ENCODE measurements at places on chromosomes 12 and 14.
A peak's percentile ranks its signal among the peaks of the same experiment; 100 is the strongest.

DNA sequence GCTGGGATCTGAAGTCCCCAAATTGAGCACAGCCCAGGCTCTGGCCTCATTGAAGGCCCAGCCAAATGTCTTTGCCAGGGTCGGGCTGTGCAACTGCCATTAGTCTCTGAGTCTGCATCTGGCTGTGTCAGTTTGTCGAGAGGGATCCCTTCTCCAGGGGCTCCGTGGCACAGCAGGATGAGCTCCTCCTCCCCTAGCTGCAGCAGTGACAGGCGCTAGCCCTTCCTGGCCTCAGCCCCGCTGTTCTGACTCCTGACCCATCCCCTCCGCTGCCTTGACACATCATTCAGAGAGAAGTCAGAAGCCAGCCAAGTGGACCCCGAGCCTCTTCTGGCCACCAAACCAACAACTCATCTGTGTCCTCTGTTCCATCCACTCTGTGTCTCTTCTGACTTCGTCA, 188.3 kb downstream of the CALM1 start:
- DNase-seq: no peak

DNA sequence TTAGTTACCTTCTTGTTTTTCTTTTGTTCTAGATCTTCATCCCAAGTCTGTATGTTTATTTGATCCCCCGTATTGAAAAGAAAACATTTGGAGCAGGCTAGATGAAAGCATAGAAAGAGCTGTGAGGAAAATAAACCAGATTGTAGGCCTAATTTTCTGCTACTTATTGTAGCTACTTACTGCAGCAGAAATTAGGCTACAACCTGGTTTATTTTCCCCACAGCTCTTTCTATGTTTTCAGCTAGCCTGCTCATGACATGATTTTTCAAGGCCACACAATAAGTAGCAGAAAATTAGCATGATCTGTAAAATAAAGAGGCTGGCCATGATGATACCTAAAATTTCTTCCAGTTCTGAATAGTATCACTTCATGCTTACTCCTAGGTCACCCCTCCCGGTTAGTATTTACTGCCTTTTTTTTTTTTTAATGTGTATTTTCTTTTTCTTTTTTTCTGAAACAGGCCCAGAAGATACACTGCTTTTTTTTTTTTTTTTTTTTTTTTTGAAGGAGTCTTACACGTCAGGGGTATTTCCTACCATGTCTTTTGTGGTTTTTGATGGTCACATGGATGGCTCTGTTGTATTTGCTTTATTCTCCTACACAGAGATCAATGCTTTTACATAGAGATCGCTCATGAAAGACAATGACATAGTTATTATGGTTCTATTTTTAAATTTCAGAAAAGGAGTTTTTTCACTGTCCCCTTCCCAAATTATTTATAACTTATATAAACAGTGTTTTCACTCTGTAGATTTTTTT, 32.3 kb downstream of the BHLHE41 start:
- DNase-seq: no peak

- no peak for DNase-seq
Measured at GRCh38 chr12:67727702-67728666, 79.4 kb downstream of the DYRK2 start.

- no peak for DNase-seq
Measured at GRCh38 chr14:36519431-36520321, at the start of gene NKX2-1. NKX2-1 (minus strand) TSS chr14:36520232; CDS start chr14:36520129, 103 bp downstream.

GRCh38 chr12:50185301-50185895, 18.2 kb upstream of the CERS5 start:
- no peak for DNase-seq

- DNase-seq: no peak
Measured at GRCh38 chr14:32932914-32933628, 5.6 kb upstream of the NPAS3 start.

GRCh38 chr12:120719072-120719471, 6.6 kb upstream of the ACADS start:
- no peak for DNase-seq

DNA sequence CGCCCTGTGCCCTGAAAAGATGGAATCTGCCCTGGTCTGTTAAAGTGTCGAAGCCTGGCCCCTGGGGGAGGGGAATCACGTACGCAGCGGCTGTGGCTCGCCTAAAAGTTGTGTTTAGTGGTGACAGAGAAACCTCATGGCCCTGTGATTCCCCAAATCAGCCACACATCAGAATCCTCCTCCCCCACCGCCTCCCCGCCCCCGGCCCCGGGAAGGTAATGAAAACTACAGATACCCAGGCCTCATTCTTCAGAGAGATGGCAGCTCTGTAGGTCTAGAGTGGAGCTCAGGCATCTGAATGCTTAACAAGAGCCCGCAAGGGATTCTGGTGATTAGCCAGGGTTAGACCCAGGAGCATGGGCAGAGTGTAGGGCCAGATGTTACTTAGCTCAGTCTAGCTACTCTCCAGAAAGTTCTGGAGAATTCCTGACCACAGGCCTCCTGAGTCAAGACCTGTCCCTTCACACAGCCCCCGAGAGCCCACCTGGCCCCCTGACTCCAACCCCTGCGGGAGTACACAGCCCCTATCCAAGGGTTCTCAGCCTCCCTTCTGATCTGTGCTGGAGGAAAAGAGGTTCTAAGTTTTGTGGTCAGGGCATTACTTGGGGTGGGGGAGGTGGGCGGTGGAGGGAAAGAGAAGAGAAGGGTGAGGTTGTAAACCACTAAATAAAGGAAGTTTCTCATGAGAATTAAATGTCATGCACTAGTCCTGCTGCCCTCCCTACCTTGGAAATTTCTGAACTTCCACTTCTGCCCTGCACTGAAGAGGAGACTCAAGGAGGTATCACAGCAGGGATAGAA, 114.8 kb downstream of the PLXNC1 start:
- DNase-seq: no peak

DNA sequence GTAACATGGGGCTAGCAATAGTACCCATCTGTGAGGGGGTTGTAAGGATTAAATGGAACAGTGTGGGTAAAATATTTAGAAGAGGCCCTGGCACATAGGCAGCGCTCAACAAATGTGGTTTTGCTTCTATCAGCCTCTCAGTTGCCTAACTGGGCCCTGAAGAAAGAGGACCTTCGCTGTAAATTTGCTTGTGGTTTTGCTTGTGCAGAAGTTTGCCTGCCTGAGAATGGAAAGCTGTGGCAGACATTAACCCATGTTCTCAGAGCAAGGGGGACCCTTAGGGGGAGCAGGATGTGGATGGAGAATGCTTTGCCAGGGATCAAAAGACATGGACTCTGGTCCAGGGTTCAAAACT, 160.1 kb downstream of the BRMS1L start:
- DNase-seq: no peak

GRCh38 chr12:119712721-119713120, 44.8 kb downstream of the PRKAB1 start:
- DNase-seq: no peak

DNA sequence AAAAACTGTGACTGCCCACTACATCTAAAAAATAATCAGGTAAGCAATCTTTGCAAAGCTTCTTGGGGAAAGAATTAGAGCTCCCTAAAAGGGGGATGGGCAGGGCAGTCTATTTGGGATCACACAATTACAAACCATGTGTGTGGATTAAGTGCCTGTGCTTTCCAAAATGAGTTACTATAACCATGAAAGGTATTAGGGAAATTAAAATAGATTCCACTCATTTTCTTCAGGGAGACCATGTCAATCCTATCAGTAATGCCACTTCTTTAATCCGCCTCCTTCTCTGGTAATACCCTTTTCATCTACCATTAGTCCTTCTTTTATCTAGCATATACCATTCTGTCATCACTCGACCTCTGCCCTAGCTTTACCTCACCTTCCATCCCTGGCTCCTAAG, 53.7 kb downstream of the PAWR start:
- DNase-seq: no peak

DNA sequence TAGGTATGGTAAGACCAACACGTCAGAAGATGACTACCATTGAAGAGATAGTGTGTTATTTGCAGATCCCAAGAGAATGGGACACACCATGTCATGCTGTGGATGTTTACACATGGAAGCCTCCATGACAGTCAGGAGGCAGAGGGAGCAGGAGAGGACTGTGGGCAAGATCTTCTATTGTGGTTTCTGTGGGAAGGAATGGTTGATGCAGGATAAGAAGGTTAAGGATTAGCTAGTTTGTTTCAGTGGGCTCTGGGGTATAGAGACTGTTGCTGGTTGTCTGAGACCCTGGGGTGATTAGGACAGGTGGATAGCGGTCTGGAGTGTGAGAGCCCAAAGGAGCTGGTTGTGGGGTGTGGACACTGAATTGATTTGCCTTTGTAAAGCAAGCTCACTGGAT, 23.3 kb downstream of the TAS2R7 start:
- DNase-seq: no peak

DNA sequence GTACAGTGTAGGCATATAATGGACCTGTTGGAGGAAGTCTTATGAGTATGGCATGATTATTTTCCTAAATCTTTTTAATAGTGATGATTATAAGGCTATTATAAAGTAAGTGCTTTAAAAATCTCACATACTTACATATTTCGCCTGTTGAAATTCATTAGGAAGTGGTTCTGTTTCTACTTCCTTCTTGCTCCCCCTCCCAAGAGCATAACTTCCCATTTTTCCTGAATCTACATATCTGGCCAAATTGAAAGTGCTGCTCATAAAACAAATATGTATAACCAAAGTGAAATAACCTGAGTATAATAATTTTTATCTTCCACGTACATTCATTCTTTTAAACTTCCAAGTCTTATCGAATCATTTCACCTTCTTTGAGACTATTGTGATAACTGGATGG, 455.6 kb upstream of the SEL1L start:
- DNase-seq: no peak

DNA sequence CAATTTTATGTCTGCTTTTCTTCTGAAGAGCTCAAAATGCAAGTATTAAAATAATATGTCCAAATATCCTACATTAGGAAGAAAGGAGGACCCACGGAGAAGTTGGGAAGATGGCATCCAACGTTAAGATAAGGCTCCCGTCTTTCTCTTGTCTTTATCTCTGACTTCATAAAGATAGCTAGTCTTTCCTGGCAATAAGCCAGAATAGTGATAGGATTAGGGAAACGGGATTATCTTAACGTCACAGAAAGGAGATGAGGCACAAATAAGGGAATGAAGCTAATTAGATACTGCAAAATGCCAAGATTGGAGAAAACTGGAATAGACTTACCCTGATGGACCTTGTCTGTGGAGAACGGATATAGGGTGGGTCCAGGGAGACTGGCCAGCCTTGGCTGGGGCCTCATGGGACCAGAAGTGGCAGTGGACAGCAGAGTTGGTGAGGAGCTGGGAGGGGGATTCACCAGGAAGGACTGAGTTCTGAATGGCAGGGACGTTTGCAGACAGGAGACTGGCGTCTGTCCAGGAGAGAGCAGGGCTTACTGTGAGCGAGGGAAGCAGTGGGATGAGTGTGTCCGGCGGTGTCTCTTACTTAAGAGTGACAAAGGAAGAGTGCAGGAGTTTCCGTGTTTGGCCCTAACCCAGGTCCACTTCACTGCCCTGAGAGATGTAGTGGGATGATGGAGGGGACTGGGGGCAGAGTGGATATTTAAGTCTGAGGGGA, 119.9 kb downstream of the CACNA1C start:
- no peak for DNase-seq

DNA sequence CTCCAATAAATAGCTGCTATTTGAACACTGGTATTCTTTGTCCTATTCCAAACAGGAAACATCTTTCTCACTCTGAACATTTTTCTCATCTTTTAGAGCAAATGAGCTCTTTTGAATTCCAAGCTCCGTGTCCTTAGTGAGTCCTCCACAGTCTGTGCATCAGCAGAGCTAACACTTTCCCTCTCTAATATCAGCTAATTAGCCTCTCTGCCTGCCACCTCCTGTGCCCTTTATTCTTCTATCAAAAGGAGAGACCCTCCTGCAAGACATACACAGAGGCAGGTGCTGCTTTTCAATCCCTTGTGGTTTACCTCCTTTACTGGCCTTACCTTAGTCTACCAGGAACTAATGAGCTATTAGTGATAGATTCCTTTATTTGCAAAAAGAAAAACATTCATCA, 178.5 kb downstream of the SLC35F4 start:
- DNase-seq: no peak

GRCh38 chr14:60757567-60758002, 23.0 kb downstream of the MNAT1 start:
- peak; percentile 57 for DNase-seq

DNA sequence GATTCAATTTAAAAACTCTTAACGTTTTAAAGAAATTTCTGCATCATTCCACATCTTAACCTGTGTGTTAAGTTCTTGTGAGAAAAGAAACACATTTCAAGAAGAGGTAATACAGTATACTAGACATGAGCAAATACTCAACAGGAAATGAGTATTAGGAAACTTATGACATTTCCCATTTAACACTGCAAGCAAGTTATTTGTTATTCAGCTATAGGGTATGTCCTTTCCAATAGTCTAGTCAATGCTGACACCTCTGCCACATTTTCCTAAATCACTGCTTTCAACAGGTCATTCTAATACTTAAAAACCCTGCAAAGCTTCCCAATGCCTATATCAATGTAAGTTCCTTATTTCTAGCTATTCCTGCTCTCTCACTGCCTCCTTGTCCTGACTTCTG, 93.1 kb downstream of the DDHD1 start:
- no peak for DNase-seq

DNA sequence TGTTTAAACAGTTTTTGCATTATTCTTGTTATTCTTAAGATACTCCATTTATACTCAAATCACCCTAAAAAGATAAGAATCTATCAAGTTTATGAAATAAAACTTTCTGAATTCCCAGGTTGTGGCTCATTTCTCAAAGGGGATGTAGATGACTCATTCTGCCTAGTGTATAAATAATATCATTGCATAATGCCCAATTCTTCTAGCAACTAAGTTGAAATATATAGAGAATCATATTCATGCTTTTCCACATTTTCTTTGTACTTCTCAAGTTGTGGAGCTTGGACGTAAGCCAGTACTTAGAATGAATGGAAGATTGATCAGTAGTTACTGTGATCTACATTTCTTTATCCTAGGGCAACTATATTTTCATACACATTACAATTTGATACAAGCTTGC, 201.1 kb downstream of the PPFIA2 start:
- DNase-seq: no peak

- peak; percentile 93 for DNase-seq
Measured at GRCh38 chr14:69398053-69398817, at the start of the genes ERH and SLC39A9. ERH (minus strand) TSS chr14:69398299; CDS start chr14:69398233, 66 bp downstream. SLC39A9 (plus strand) TSS chr14:69398692; CDS start chr14:69399370, 678 bp downstream.

DNA sequence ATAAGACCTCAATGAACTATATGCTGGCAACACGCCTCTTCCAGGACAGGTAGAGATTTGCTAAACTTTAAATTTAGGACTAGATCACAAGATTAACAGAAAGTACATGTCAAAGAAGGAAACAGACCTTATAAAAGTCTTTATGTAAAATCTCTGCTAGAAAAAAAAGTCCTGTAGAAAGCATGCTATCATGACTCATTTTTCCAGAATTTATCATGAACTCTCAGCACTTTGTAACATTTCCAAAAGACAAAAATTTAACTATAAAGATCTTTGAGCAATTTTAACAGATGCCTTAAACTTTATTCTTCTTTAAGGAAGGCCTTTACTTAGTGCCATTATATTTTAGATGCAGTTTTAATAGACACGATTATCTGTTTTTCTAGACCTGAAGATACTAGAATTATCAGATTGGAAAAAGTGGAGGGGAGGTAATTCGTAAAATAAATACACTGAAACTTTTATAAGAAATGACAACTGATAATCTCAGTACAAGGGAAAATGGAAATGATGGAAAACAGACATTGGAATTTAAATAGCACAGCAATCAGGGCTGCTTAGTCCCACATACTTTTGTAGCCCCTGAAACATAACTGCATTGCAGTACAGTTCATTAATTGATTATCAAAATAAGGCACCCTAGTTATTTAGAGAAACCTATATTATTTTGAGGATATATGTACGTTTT, 92.0 kb downstream of the TTLL5 start:
- no peak for DNase-seq

- no peak for DNase-seq
Measured at GRCh38 chr12:81086342-81086741, 8.5 kb downstream of the ACSS3 start.
